ENCODE measurements at places on chromosomes 1 and 21.

DNA sequence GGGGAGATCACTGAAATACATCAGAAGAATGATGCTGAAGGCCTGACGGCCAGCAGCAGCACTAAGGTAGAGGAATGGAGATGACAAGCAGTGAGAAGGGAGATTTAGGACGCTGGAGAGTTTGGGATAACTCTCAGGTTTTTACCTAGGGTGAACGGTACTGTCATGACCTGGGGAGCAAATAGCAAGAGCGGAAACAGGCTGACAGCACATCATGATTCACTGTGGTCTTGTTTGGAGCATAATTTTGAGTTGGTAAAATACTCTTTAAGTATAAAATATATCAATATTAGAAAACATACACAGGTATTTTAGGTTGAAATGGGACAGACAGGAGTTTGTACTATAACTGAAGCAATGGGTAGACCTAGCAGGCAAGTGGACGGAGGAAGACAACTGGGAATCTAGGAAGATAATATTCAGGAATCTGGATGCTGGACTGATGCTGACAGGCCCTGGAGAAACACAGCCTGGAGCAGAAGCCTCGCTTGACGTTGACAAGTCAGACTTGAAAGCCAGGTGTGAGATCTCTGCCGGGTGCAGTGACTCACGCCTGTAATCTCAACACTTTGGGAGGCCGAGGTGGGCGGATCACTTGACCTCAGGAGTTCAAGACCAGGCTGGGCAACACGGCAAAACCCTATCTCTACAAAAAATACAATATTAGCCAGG lies 33.3 kb downstream of the ALG14 start:
- no peak for DNase-seq

- no peak for DNase-seq
Measured at GRCh38 chr1:118960026-118960561, 28.0 kb downstream of the TBX15 start.

DNA sequence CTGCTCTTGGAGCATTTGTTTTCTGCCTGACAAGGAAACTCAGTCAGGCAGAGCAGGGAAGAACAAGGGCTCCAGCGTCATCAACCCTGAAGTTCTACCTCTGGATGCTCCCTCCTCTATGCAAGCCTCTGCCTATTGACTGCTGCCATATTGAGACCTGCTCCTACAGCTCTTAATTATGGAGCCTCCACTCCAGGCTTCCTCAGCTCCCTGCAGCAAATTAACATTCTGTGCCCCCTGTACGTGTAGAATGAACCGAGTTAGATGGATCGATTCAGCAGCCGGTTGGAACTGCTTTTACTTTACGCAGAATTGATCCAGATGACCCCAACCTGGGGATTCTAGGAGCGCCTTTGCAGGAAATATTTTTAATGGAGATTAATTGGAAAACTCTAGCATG lies 68.7 kb downstream of the KIRREL1 start:
- DNase-seq: no peak

- DNase-seq: no peak
Measured at GRCh38 chr1:36400514-36400824, 2.8 kb upstream of the LSM10 start.

DNA sequence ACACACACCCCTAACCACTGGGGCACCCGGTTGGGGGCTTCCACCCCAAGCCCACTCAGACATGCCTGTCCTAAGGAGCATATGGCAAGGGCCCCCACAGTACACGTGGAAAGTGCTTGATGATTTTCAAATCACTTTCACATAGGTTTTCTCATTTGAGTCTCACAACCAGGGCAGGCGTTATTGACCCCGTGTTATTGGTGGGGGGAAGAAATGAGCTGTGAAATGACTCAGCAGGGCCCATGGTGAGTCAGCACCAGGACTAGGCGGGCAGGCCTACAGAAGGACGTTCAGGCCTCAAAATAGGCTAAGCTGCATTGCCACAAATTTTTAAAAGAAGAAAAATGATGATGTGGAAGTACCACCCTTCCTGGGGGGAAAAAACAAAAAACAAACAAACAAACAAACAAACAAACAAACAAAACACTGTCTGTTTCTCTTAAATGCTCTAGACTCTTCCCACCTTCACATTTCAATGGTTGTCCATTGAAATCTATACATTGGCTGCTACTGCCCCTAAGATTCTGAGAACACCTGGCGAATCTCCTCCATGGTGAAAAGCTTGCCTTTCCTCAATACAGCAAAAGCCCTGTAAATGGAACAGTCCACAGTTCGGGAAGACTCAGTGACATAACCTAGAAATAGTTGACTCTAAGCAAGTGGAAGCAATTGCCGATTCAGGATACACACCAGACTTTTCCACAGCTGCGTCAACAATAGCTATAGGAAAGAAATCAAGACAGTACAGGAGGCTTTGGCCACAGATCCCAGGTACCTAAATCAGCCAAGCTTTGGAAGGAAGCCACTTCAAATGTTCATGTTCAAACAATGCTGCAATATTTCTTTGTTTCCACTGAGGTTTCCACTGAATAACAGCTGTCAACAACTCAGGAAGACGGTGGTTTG lies 234.7 kb downstream of the TOMM20 start:
- peak; percentile 47 for DNase-seq

GRCh38 chr1:204045430-204045829 lies 27.5 kb upstream of the SOX13 start:
- DNase-seq: no peak

DNA sequence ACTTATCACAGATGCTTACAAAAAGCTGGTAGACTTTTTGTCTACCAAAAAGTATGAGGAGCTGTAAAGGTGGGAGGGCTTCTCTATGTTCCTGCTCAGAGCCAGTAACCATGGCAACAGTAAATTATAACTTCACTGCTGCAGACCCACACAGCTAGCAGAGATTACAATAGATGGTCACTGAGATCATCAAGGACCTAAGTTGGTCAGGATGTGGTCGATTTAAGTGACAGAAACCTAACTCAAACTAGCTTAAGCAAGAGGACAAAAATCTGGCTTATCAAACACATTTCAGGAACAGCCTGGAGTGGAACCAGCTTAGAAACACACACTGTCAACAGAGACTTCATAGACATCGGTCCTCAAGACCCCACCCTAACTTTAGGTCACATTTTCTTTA lies 113.4 kb upstream of the ATP1A1 start:
- DNase-seq: no peak

- DNase-seq: no peak
Measured at GRCh38 chr1:19122668-19123067, 87.4 kb downstream of the UBR4 start.

DNA sequence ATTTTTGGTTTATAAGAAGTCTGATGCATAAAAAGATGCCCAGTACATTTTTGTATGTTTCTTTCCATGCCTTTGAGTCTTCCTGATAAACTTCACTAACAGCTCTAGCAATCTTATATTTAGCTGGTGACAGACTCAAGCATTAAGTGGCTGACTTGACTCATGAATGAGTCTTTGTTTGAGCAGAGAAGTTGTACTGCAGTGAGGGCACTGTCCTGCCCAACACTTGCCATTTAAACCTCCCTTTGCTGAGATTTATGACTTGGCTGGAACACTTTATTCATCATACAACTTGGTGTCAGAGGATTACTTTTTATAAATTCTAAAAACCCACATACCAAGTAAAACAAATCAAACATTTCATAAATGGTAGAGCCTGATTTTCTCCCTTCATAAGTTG lies 14.6 kb upstream of the CAMSAP2 start:
- DNase-seq: no peak

DNA sequence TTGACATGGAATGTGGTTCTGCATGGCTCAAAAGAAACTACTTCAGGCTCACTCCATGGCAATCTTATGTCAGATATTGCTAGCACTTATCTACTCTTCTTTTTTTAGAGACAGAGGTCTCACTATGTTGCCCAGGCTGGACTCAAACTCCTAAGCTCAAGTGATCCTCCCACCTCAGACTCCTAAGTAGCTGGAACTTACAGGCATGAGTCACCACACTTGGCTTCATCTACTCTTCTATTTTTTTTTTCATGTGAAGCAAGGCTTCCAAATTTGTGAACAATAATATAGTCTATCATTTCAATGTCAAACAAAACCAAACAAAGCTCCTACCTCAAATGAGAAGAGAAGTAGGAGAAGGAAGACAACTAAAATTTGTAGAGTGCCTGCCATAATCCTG lies 7.5 kb upstream of the PSEN2 start:
- DNase-seq: peak; percentile 28
